ENCODE measurements at places on chromosomes 5 and 9.

DNA sequence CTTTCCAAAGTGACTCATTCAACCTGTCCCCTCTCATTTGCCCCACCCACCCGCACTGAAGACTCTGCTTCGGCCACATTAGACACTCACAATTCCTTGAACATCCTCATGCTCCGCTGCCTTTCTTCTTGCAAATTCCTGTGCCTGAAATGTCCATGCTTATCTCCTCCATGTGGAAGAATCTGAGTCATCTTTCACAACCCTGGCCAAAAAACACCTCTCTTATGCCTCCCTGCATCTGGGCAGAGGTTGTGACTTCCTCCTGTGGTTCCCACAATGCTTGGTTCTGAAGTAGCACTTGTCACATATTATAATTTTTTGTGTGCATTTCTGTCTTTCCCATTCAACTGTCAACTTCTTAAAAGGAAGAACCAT, 238.6 kb downstream of the ENC1 start:
- DNase-seq, result no peak

- DNase-seq, result peak; percentile 85
These were observed 558.7 kb downstream of the ACTL7B start for GRCh38 chr9:108297073-108297472.

DNA sequence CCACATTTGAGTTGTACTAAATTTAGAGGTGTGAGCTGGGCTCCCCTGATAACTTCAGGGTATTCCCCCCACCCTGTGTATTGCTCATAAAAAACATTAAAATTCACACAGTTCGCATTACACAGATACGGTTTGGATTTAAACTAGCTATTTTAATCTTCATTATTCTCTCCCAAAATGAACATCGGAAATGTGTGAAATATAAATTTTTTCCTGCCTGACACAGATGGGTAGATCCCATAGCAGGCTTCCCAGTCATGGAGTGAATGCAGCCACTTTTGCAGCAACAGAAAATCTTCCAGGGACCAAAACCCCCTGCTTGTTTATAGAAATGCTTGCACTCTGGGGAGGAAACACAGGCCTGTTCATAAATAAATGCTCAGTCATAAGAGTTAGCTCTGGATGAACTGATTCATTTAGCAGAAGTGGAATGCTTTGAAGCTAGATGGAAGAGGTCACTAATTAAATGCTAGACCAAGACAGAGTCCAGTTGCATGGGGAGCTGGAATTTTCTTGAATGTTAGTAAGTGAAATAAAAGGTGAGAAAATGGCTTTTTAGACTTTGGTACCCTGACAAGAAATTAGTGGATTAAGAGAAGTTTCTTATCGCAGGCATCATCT, 115.6 kb downstream of the PDE8B start:
- no peak for DNase-seq

DNA sequence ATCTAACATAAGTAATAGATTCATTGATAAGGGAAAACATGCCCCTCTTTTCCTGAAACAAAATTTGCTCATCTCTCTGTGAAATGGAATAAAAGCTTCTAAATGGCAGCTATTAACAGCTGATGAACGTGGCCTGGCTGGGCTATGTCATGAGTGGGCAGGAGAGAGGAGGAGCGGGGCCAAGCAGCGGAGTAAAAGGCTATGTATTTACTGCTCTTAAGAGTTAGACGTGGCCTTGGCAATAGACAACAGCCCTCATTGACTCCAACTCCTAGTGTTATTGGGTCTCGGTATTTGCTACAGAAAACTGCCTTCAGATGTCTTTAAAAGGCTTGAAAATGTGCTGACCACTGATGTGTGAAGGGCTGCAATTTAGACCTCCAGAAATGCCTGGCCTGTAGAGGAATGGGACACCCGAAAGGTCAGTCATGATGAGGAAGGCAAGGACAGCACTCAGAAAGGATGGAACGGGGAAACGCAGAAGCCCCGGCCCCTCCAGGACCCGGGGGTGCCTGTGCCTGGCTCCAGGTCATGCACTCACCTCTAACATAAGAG, 116.8 kb downstream of the PDZD2 start:
- no peak for DNase-seq

- no peak for DNase-seq
These were observed 158.5 kb upstream of the RGS7BP start for GRCh38 chr5:64347309-64347708.

- no peak for DNase-seq
These were observed 8.9 kb downstream of the CXCL14 start for GRCh38 chr5:135569755-135570452.

GRCh38 chr5:139842321-139842720, 46.7 kb downstream of the PSD2 start:
- DNase-seq, result no peak

DNA sequence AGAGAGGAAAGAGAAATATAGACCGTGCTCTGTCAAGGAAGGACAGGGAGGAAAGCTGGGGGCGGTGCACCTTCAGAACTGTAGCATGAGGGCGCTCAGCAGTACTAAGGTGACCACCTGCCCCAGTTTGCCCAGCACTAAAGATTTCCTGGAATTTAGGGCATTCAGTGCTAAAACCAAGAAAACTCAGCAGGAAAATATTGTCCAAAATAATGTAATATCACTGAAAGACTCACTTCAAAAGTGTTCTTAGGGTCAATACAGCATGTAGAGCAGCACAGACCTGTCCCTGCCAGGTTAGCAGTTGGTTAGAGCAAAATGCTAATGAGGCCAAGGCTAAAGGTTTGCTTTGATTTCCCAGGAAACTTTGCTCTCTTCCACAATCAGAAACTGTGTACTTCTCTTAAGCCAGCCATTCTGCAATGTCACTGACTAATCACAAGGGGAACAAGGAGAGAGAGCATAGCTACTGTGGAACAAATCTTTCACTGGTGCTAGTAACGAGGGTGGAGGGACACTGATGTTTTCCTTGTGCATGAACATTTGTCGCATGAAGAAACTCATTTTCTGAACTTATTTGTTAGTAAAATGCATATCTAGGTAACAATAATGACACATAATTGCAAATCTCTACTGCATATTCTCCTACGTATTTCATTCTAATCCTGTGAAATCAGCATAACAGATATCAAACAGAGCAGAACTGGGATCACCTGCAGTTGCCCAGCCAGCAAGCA, 53.0 kb upstream of the GRAMD2B start:
- no peak for DNase-seq

- no peak for DNase-seq
These were observed 300.8 kb downstream of the OSTF1 start for GRCh38 chr9:75389101-75389500.

GRCh38 chr5:76252437-76252836, 150.6 kb upstream of the IQGAP2 start:
- DNase-seq, result no peak

- peak; percentile 3 for DNase-seq
These were observed 31.4 kb downstream of the HMGCR start for GRCh38 chr5:75368391-75368790.

GRCh38 chr9:130423272-130423671, 21.5 kb upstream of the ASS1 start:
- DNase-seq, result no peak

GRCh38 chr5:39211773-39212172, 7.6 kb downstream of the FYB1 start:
- no peak for DNase-seq

GRCh38 chr9:22208846-22209585, 199.9 kb upstream of the CDKN2B start:
- DNase-seq, result no peak

- DNase-seq, result no peak
These were observed 706.1 kb upstream of the CDH18 start for GRCh38 chr5:20694121-20694520.

DNA sequence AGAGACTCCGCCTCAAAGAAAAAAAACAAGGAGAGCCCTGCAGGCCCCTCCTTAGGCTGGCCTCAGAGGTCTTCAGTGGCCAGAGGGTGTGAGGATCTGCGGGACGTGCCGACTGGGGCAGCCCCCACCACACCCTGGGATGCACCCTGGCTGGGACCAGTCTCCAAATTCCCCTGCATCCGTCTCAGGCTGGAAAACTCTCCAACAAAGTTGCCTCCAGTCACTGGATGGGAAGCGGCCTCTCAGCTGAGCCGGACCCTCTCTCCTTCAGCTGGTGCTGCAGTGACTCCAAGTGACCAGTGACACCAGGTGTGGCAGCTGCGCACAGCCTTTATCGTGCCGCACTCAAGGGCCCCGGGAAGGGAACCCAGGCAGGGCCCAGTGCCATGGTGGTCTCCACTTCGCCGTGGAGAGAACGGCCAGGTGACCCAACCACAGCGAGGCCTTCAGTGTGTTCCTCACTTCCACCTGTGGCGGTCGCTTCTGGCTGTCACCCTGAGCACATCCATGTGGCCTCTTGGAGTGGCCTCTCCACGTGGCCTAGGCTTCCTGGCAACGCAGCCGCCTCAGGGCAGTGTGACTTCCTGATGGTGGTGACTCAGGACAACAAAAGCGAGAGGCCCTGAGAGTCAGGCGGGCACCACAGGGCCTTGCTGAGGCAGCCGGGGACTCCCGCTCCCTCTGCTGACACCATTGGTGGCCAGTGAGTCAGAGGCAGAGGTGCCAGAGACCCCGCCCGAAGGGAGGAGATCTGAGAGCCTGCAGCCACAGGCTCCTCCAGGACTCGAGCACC, 19.3 kb upstream of the CAMSAP1 start:
- DNase-seq, result no peak

DNA sequence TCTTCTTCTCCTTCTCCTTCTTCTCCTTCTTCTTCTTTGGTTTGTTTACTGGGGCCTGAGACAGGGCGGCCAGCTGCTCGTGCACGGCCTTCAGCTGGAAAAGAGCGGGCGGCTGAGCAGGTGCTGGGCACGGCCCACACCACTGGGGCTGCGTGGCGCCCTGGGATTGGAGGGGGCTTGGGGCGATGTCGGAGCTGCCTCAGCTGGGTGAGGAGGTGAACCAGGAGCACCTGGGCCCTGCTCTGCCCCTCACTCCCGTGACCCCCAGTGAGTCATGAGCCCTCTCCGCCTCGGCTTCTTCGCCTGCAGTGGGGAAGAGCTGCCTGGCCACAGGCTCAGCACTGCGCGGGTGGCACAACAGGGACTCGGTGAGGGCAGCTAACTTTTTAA, 14.9 kb downstream of the BRD3OS start:
- no peak for DNase-seq

DNA sequence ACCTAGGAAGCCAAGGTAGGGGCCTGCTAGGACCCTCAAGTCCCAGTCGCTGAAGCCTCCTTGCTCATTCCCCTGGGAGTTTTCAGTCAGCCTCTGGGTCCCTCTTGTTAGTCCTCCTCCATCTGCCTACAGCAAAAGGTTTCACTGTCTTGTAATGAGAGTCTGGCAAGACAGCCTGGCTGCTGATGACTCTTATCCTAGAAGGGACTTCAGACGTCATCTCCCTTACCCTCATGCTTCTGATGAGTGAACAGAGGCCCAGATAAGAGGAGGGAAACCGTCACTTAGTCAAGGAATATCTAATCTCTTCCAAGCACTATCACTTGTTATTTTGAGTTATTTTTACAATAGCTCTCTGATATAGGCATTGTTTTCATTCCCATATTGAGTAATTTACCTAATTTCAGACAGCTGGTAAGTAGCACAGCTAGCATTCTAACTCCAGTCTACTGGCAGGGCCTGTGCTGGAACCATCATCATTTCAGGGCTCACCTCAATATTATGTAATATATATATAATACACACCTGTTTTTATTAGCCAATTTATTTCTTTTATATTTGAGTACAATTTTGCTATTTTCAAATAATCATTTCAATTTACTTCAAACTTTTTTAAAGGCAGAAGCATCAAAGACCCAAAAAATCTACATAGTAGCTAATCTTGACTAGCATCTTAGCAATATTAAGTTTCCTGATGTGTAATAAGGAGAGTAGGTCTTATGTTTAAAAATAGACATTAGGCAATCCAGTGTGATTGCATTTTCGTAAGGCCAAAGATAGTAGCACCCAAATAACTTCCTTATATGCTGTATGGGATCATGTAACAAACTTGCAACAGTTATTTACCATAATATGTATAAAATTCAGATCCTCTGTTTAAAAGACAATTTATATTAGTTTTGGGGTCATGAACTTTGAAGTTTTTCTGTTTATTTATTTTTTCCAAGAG, 7.9 kb downstream of the CMYA5 start:
- no peak for DNase-seq

DNA sequence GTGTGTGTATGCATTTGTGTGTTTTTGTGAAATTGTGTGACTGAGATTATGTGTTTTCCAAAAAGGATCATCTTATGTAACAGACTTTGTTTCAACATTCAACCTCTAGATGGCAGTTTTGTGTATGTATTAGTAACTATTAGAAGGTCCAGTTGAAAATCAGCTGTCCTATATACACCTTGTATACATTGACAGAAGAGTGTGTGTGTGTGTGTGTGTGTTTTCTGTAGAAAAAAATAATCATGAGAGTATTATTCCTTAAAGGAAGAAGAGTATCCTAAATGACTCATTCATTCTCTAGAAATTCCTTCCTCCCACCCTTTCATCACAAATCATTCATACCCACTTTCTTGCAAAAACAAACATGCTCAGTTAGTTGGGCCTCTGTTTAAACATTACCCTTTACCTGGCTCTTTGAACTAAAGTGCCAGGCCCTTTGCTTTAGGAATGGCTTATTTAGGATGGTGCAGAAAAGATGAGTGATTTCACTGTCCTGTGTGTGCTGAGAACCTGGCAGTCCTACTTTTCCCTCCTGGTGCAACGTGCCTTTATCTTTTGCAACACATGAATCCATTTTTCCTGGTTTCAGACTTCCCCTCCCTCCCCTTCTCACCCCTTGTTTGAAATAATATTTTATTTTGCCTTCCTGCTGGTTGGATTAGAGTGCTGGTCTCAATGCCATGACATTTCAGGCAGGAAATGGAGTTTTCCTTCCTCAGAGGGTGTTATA, 152.2 kb downstream of the ARHGAP26 start:
- no peak for DNase-seq

DNA sequence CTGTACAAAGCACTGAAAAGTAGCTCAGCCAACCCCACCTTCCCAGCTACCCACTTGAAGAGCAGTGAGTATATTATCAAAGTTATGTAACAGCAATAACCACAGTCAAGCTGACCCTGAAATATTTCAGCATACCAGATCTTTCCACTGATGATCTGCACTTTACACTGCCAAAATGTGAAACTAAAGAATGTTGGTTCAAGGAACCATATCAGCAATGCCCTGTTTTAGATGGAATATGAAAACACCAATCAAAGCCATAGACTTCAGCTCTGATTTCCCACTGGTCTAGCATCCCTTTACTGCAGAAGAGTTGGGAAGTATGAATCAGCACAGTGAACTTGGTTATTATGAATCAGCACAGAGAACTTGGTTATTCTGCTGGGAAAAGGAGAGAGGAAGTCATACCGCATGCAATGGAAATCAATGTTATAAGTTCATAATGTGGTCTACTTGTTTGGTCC, 20.0 kb downstream of the CEMIP2 start:
- DNase-seq, result peak; percentile 75

GRCh38 chr9:37904445-37905130, 661 bp upstream of the SLC25A51 start:
- no peak for DNase-seq

DNA sequence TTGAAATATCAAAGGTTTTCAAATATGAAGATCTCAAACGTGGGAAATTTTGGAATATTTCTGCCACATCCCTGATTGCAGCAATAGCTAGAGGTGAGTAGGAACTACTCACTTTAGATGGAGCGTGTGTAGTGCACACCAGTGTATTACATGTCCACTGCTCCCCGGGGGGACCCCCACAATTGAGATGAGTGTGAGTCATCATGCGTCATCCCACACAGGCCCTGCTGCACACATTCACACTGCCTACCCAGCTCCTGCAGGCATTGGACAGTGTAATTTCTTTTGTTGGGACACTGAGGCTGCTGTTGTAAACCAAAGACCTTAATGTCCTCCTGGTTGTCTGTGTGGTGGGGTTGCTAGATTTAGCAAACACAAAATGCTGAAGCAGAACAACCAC, 280.0 kb downstream of the GAS1 start:
- DNase-seq, result peak; percentile 44

- DNase-seq, result no peak
These were observed 81.0 kb upstream of the ZBTB43 start for GRCh38 chr9:126723807-126724172.

Data from fibroblast of skin of left biceps (primary cell).